CD4-positive, alpha-beta memory T cell (primary cell): ENCODE measurements at places on chromosomes 7 and 10. TPM values are rescaled to one million over a fixed set of nuclear protein-coding genes. Genes with fewer than 3 reads are reported as not detected.

Gene PON1
- not detected for total RNA-seq

Gene NPC1L1
- total RNA-seq: 0.19 TPM

DNA sequence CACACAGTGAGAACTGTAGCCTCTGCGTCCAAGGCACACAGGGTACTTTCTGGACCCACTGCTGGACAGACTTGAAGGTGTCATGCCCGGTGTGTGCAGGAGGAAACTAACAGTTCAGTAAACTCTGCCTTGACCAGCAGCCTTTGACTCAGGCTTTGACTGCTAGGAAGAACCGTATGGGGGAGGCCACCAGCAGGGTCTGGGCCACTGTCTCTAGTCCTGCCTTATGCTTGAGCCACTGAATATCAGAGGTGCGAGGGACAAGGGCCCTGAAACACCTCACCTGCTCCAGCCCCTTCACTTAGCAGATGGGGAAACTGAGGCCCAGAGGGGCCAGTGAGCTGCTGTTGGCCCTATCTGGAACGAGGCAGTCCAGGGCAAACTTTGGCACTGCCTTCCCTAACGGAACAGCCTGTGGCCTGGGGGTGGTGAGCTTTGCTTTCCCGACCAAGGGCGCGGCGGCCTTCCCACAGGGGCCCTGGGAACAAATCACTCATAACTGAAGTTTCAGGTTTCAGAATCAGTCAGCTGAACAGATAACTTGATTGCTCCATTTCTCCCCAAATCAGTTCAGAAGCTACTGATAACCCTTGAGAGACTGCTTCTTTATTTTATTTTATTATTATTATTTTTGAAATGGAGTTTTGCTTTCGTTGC is 130.0 kb downstream of the FAM53B start:
- no peak overlapping the region for H3K27ac ChIP-seq
- H3K4me1 ChIP-seq: peaks cover 45% of the 10 kb centered on the region
- H3K27me3 ChIP-seq: no peaks in the 10 kb centered on the region
- no peak overlapping the region for H3K4me3 ChIP-seq

DNA sequence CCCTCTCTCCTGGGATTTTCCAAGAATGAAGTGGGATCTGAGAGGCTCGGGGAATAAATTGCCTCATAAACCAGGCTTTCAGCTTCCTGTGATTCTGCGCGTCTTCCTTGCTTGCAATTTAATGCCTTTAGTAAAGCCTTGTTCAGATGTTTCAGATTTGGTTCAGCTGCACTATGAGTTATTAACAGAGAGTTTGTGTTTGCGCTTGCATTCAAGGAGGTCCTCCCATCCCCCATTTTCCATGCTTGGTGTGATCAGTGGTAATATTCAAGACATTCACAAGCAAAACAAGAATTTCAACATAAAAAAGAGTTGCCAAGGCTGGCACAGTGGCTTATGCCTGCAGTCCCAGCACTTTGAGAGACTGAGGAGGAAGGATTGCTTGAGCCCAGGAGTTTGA is 1068.9 kb downstream of the TYW1 start:
- H3K27ac ChIP-seq: no peak overlapping the region
- no peaks in the 10 kb centered on the region for H3K27me3 ChIP-seq
- no peaks in the 10 kb centered on the region for H3K36me3 ChIP-seq
- DNase-seq: no peak
- H3K4me3 ChIP-seq: no peak overlapping the region

DNA sequence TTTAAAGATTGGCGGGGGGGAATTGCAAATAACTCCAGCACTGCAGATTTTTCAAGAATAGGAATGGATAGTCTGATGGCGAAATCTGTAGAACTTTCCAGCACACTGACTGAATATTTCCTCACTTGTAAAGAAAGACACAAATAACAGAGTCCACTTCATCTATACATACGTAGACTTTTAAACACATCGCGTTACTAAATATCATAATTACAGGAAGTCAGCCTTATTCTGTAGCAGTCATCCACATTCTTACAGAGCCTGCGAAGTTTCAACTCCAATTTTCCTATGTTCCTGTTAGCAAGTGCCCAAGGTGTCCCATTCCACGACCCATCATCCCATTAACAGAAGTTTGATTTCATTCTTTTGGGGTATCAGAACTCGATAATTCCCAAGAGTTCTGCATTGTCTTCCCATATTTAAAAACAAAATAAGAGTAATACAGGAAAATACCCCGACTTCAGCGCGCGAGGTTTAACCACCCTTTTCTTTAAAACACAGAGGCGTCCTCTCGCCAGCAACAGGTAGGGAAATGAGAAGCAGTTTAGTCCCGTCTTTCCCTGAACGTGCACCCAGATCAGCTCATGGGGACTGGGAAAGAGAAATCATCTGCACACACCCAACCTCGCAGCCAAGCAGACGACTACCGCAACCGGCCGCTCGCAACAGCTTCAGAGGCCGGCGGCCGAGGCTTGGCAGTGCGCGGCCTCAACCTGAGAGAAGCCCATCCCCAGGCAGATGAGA is 880 bp downstream of the HERC4 start:
- peak overlapping the region; percentile 98 for H3K27ac ChIP-seq
- H3K4me3 ChIP-seq: peak overlapping the region; percentile 99
- H3K36me3 ChIP-seq: no peaks in the 10 kb centered on the region
- H3K27me3 ChIP-seq: no peaks in the 10 kb centered on the region
- DNase-seq: no peak
- H3K4me1 ChIP-seq: peaks cover 45% of the 10 kb centered on the region

DNA sequence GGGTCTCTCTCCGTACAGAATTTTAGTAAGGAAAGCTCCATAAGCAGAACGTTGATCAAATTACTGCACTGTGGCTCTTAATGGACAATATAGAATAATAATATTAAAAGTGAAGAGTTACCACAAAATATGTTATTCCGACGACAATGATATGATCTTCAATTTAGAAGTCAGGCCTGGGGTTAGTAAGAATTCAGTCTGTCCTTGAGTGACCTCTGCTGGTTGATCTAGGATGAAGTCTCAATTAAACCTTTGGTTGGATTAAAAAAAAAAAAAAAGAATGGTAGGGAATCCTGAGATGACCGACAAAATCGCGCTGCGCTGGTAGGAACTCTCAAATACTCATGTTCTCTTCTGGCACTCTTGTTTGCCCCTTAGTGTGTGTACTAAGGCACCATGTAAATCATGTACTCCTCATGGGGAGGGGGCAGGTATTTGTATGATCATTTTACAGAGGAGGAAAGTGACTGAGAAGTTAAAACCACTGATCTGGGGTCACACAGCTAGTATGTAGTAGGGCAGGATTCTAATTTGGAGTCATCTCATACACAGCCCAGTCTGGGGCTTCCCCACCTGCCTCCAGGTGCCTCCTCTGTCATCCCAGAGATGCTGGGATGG is 161.3 kb upstream of the NPVF start:
- H3K4me1 ChIP-seq: no peaks in the 10 kb centered on the region
- no peak overlapping the region for H3K27ac ChIP-seq
- no peaks in the 10 kb centered on the region for H3K36me3 ChIP-seq
- H3K27me3 ChIP-seq: no peaks in the 10 kb centered on the region

- no peak for DNase-seq
- peaks cover 5% of the 10 kb centered on the region for H3K27me3 ChIP-seq
- no peaks in the 10 kb centered on the region for H3K36me3 ChIP-seq
- no peak overlapping the region for H3K27ac ChIP-seq
- H3K4me1 ChIP-seq: peaks cover 10% of the 10 kb centered on the region
- H3K4me3 ChIP-seq: no peak overlapping the region
Measured at GRCh38 chr10:118590334-118590733, 5.1 kb downstream of the PRLHR start.

DNA sequence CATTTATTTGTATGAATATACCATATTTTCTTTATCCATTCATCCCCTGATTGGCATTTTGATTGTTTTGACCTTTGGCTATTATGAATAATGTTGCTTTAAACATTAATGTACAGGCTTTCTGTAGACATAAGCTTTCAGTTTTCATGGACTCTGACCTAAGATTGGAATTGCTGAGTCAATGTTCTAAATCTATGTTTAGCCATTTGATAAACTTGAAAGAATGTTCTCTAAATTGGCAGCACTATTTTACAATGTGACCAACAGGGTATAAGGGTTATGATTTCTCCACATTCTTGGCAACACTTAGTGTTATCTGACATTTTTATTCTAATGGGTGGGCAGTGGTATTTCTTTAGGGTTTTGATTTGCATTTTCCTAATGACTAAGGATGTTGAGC is 229.7 kb upstream of the ETV1 start:
- H3K4me3 ChIP-seq: no peak overlapping the region
- H3K27ac ChIP-seq: no peak overlapping the region
- no peaks in the 10 kb centered on the region for H3K27me3 ChIP-seq
- H3K4me1 ChIP-seq: no peaks in the 10 kb centered on the region
